ENCODE measurements at places on chromosomes 6 and 20.
A peak's percentile ranks its signal among the peaks of the same experiment; 100 is the strongest.

GRCh38 chr20:24455081-24455480, 14.3 kb upstream of the SYNDIG1 start:
- DNase-seq, result no peak

- no peak for DNase-seq
These were observed 41.7 kb downstream of the RIOK1 start for GRCh38 chr6:7431313-7431673.

DNA sequence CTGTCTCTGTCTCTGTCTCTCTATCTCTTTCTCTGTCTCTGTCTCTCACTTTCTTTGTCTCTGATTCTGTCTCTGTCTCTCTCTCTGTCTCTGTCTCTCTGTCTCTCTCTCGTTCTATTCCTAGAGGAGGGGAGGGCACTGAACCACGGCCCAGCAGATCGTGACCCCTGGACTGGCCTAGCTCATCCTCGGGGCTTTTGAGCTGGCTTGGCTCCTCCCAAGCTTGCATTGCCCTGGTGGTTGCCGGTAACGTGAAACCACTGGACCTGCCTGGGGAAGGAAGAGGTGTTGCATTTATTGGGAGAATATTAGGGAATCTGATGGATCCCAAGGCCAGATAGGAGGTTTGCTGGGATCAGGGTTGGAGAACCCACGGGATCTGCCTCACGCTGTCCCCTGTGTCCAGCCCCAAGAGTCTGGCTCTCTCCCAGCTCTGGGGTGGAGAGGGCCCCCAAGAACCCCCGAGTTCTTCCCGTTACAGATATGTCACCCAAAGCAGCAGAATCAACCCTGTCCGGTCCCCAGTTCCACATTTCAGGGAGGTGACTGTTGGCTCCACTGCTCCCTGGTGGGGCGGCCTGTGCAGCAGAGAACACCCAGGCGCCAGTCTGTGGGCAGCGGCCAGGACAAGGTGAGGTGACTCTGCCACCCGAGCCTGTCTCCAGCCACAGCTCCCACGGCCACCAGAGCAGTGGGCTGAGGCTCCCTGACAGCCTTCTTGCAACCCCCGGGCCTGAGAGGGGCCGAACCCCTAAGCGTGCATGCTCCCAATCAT, 228.3 kb downstream of the TTLL2 start:
- no peak for DNase-seq

DNA sequence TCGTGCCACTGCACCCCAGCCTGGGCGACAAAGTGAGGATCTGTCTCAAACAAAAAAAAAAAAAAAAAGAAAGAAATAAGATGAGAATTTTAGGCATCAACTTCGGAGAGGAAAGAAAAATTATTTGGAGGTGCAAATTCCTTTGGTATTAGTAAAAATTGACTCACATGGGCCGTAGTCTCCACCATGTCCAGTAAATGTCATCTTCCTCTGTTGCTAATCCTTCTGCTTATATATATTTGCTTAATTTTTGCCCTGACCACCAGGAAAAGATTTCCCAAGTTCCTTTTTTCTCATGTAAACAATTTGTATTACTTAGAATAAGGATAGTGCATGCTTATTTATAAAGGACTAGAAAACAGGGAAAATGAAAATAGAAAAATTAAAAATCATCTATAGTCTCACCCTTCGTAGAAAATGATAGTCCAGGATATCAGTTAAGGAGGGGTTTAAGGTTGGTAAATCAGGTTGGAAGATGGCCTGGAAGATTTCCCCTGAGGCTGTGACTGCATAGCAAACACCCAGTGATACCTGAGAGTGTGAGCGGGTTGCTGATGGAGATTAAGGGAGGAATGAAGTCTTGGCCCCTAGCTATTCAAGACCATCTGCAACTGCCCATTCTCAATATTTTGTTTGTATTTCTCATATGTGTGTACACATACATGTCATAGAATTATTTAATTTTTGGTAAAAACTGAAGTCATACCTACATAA, 240.8 kb downstream of the ZNF217 start:
- DNase-seq, result no peak

GRCh38 chr6:67952948-67953347, 682.1 kb upstream of the ADGRB3 start:
- no peak for DNase-seq

GRCh38 chr6:91304521-91304920, 717.6 kb upstream of the MAP3K7 start:
- DNase-seq, result no peak

DNA sequence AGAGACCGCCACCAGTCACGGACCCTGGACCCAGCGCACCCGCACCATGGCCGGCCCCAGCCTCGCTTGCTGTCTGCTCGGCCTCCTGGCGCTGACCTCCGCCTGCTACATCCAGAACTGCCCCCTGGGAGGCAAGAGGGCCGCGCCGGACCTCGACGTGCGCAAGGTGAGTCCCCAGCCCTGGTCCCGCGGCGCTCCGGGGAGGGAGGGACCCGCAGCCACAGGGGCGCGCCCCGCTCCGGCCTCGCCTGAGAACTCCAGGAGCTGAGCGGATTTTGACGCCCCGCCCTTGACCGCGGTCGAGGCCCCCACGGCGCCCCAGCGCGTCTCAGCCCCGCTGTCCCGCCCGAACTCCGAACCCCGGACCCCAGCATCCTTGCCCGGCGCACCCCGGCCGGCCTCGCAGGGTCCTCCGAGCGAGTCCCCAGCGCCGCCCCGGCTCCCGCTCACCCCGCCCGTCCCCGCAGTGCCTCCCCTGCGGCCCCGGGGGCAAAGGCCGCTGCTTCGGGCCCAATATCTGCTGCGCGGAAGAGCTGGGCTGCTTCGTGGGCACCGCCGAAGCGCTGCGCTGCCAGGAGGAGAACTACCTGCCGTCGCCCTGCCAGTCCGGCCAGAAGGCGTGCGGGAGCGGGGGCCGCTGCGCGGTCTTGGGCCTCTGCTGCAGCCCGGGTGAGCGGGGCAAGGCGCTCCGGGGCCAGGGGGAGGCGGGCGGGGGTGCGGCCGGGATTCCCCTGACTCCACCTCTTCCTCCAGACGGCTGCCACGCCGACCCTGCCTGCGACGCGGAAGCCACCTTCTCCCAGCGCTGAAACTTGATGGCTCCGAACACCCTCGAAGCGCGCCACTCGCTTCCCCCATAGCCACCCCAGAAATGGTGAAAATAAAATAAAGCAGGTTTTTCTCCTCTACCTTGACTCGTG, at the start of gene OXT:
Gene OXT (plus strand): TSS at position 11 of the 920 bp plus-strand sequence. CDS start 36 bp downstream, at position 47.
- peak; percentile 44 for DNase-seq

DNA sequence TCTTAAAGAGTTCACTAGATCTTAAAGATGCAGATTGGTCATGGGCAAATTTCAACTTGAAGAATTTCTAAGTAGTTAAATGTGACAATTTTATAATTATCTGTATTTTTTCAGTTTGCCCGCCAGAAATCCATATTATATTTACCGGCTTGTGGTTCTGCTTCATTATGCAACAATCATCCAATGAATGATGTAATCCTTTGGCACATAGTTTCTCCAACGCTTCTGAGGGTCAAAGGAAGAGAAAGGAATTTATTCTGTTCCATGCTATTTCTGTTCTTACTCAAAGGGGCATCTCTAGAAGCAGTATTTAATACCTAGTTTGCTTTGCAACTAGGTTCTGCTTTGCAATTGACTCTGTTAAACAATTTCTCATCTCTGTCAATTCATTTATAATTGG, 359.3 kb upstream of the PLCB4 start:
- DNase-seq, result no peak

DNA sequence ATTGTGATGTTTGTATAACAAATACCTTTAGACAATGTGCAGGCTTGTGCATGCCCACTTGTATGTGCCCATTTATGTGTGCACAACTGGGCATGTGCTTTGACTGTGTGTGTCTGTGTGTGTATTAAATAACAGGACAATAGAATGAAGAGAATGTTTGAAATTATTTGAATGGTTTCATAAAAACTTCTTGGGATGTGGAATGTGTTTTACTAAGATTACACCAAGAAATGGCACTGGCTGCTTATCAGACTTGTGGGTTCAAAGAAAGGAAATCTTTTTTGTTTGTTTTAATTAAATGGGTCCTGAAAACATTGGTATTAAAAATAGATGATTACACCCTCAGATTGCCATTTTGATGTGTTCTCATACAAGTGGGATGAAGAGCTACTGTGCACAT, 191.6 kb upstream of the CCN2 start:
- no peak for DNase-seq

DNA sequence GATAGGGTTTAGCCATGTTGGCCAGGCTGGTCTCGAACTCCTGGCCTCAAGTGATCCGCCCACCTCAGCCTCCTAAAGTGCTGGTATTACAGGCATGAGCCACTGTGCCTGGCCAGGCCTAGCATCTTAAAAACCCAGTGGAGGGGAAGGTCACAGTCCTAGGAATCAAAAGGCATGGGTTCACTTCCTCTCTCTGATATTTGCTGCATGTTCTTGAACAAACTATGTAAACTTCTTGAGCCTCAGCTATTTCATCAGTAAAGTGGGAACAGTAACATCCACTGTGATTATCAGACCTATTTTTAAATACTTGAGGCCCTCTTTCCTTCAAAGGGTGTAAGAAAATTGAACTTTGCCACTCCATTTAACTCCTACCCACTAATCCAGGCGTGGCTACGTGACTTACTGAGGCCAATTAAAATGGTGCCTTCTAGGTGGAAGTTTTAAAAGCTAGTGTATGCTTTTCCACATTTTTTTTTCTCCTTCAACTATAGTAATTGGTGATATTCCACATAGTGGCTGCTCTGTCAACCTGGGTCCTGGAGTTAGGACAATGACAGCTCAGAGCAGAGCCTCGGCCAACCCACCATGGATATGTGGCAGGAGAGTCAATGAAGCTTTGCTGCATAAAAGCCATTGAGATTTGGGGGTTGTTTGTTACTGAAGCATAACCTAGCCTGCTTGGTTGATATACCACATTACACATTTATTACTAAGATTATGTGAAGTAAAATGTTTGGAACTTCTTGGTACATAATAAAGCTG, 32.2 kb upstream of the IER3 start:
- no peak for DNase-seq

GRCh38 chr20:59988141-59988540, 29.9 kb downstream of the CDH26 start:
- no peak for DNase-seq

DNA sequence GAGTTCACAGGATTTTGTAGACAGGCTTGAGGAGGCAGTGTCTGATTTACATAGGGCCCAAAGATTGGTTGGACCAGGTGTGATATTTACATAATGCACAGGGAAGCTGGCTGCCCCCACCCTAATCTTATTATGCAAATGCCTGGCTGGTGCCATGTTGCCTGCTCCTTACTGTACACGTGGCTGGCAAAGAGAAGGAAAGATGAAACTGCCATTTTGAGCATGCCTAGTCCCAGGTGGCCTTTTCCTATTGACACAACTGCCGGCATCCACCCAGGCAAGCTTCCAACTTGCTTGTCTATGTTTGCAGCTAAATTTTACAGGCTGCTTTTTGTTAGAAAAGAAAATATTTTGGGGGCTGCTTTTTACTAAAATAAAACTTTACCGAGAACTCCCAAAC, 174.6 kb downstream of the LMBRD1 start:
- DNase-seq, result no peak

DNA sequence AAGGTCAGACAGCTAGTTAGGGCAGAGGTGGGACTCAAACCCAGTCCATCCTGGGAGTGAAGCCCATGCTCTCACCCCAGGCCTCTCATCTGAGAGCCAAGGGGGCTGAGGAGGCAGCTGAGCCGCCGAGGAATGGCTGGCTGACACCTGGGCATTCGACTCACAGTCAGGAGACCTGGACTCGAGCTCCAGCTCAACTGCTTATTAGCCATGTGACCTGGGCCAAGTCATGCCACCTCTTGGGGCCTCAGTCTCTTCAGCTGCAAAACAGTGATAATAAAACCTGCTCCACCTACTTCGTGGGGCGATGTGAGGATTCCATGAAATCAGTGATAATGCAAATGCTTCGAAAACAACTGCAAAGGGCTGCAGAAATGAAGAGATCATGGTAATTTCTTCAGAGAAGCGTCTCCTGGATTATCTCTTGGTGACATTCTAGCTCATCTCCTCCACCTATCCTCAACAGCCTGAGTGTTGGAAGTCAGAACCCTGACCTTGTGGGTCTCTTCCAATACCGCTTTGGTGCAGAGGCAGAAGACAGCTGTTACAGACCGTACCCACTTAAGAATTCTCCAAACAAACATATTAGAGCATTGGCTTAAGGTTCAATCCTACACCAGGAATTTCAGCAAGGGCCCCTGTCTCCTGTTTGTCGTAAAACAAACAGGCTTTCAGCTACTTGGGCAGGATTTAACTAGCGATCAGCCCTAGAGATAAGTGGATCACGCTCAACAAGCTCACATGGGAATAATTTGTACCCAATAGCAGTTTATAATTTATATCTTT, 60.0 kb upstream of the PIM1 start:
- DNase-seq, result no peak

DNA sequence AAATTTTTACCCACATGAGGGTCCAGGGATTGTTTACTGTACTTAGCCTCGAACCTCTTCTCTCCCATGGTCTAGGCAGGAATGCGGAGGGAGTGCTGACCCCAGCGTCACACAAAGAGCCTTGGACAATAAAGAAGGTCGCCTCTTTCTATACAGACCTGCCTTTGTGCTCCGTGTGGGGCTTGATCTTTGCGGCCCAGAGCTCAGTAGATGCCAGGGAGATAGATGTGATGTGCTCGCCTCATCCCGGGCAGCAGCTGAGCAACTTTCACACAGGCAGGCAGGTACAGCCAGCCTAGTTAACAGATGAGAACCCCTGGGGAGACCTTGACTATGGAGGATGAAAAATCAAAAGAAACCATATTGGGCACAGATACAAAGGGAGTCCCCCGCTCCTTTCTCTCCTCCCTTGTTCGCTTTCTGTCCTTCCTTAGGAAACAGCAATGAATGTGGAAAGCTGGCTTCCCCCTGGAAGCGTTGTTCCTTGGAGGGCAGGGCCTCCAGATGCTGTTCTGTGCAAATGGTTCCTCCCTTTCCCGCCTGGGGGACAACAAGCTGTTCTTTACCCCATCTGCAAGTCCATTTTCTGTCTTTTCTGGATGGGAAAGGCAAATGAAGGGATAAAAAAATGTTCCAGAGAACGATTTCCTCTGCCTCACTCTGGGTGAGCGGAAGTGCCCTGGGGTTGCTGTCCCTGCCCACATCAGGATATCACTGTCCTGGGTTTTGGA, 128.3 kb downstream of the OLIG3 start:
- DNase-seq, result no peak

- no peak for DNase-seq
These were observed 107.6 kb downstream of the JAG1 start for GRCh38 chr20:10565922-10566897.

GRCh38 chr20:13344671-13345070, 123.6 kb downstream of the ISM1 start:
- no peak for DNase-seq

- no peak for DNase-seq
These were observed 8.2 kb downstream of the ATP9A start for GRCh38 chr20:51759769-51760510.

- DNase-seq, result no peak
These were observed 344.6 kb upstream of the IMPG1 start for GRCh38 chr6:76416821-76417605.

All from stimulated activated CD8-positive, alpha-beta memory T cell treated with anti-CD3 and anti-CD28 coated beads, Interleukin-4, amount 100 ng/mL, for 1 hour (primary cell).